Stimulated activated naive CD4-positive, alpha-beta T cell (primary cell): ENCODE measurements at places on chromosomes 12 and 14.

GRCh38 chr14:75570797-75571196 is 7.6 kb upstream of the FLVCR2 start:
- no peak for DNase-seq

GRCh38 chr12:117331691-117332090 is 29.7 kb downstream of the NOS1 start:
- DNase-seq, result no peak

- no peak for DNase-seq
Measured at GRCh38 chr12:46369474-46370379, 2.8 kb downstream of the SLC38A2 start.

GRCh38 chr12:125113789-125114188 is 48.6 kb downstream of the AACS start:
- DNase-seq, result no peak

DNA sequence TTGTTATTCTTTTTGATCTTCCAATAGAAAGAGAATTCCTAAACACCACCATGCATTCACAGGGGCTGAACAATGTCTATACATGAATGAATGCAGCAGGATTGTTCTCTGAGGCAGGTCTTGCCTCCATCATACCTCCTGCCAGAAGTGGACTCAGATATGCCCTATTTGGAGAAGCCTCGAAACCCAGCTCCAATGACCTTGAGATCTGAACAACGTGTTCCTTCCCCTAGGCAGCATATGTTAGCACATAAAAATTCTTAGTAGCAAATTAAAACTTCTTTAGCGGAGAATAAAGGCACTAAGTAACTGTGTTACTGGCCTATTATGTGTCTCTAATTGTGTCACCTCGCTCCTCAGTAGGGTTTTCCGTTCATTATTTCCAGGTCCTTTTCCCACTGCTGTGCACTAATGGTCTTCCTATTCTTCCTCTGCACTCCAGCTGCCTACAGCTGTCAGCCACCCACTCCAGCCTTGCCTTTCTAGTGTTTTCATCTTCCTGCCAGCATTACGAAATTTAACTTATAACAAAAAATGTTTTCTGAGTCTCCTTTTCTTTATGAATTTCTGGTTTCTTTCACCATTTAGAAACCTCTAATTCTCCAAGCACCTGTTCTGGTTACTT is 62.6 kb upstream of the IGF1 start:
- DNase-seq, result no peak

- no peak for DNase-seq
Measured at GRCh38 chr12:112419297-112420133, 768 bp downstream of the PTPN11 start.

DNA sequence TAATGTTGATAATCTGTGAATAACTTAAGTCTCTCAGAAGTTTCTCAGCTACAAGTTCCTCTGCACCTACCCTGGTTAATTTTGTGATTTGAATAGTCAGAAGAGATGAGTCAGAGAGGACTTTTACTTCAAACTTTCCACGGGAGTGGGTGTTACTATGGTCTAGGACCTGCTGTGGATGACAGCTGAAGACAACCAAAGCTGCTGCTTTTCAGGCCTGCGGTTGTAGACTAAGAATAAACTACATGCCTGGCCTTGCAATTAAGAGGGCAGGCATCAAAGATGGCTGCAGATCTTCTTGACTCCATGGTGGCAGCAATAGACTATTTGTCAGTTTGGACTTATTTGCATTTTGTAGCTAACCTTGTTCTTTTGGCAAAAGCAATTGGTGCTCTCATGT is 227.1 kb upstream of the KRR1 start:
- DNase-seq, result no peak

DNA sequence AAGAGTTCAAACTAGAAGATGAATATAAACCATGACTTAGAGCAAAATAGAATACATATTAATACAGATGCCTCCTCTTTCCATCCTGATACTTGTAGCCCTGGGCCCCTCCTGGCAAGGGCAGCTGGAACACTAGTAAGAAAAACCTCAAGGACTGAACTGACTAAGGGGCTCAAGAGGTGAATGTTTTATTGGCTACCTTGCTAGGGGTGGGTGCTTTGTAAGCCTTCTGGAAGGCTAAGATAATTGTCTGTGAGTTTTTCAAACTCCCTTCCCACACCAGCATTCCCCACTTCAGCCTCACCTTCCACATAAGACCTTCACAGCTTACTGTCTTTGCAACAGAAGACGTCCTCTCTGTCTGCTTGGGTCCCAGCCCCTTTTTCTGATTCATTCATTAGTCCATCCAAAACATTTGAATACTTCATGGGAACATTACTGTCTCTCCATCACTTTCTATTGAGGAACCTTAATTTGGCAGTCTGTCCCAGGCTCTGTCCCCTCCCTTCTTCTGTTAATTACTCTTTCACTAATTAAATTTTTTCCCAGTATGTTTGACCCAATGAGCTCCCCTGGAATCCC is 1.1 kb upstream of the MARCHF9 start:
- DNase-seq, result no peak

DNA sequence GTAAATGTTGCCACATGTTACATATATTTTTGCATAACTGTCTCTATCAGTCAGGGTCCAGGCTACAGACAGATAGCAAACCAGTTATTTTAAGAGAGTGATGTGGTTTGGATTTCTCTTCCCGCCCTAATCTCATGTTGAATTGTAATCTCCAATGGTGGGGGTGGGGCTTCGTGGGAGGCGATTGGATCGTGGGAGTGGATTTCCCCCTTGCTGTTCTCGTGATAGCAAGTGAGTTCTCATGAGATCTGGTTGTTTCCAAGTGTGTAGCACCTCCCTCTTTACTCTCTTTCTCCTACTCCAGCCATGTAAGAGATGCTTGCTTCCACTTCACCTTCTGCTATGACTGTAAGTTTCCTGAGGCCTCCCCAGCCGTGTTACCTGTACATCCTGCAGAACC is 704.2 kb upstream of the TBX3 start:
- DNase-seq, result no peak

DNA sequence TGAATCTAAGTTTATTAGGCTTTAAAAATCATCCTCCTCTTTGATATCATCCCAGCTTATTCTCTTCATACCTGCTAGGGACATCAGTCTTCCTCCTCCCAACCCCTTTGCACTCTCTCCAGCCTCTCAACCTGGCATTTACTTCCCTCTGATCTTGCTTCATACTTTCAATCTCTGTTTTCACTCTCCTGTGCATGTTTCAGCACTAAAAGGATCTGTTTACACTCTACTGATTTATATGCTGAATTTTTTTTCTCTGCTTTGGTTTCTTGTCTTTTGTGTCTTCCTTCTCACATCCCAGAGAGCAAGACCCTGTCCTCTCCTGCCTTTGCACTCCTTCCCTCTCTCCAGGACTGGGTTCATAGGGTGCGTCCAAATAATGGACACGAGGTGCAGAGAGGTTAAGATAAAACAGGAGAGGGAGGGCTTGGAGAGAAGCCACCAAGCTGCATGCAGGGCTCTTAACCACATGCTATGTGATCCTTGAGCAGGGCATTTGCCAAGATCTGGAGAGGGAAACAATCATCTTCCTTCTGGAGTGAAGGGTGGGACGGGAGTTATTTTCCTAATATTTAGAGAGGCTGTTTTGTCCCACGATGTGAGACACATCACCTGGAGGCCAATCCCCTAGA is 3.0 kb upstream of the CISTR start:
- no peak for DNase-seq

- no peak for DNase-seq
Measured at GRCh38 chr12:115044073-115044472, 360.1 kb upstream of the TBX3 start.

- DNase-seq, result no peak
Measured at GRCh38 chr14:77556946-77557345, 58.3 kb upstream of the ISM2 start.

DNA sequence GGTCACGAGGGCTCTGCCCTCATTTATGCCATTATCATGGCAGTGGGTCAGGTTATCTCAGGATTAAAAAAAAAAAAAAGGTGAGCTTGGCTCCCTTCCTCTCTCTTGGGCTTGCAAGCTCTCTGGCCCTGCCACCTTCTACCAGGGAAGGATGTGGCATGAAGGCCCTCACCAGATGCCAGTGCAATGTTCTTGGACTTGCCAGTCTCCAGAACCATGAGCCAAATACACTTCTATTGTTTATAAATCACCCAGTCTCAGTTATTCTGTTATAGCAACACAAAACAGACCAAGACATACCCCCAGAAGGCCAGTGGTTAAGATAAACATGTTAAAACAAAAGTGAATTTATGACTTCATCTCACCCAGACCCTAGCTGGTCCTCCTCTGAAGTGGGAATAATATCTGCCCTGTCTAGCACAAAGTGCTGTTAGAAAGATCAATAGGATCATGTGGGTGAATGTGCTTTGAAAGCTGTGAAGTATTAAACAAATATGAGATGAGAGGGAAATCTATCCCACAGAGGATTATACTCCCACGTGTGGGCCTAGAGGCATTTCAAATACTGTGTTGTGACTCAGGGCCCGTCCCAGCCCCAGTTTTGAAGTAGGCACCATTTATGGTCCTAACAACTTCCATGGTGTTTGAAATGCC is 88.6 kb downstream of the NINJ2 start:
- no peak for DNase-seq

DNA sequence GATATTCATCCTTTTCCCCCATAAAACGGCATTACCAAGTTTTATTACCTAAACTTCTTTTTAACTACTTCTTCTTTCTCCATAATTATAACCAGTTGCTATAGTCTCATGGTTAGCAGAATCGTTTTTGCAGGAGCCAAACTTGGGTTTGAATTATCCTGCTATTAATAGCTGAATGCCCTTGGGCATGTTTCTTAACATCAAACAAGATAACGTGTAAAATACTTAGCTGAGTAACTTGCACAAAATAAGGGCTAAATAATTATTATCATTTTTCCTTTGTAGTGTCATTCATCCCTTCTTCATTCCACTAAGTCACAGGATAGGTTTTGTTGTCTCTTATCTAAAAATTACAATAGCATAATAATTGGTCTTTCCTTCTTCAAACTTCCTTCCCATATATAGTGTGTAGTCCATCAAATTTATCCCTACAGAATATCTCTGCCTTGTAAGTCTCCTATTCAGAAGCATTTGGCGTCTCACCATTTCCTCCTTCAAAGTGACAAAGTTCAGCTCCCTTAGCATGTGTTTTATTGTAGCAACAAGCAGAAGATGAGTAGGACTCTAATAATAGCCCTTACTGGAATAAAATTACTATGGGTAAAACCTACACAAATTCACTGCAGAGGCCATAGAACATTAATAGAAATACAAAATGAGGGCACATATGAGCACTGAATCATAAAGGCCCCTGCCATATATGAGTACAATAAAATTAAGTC is 63.8 kb downstream of the FAR2 start:
- DNase-seq, result no peak

- no peak for DNase-seq
Measured at GRCh38 chr14:101072070-101072469, 168.5 kb upstream of the RTL1 start.

DNA sequence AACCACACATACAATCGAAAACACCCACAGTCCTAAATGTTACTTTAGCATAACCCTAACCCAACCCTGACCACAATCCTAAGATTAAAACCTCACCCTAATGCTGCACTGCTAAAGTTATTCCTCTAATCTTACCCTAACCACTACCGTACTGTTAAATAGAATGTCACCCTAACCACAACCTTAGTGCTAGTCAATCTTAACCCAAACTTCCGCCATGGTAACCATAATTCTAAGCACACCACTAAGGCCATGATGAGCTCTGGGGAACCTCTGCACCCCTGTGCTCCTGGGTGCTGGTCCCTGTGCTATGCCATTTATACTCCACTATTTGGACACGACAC is 38.0 kb downstream of the LTBP2 start:
- no peak for DNase-seq

DNA sequence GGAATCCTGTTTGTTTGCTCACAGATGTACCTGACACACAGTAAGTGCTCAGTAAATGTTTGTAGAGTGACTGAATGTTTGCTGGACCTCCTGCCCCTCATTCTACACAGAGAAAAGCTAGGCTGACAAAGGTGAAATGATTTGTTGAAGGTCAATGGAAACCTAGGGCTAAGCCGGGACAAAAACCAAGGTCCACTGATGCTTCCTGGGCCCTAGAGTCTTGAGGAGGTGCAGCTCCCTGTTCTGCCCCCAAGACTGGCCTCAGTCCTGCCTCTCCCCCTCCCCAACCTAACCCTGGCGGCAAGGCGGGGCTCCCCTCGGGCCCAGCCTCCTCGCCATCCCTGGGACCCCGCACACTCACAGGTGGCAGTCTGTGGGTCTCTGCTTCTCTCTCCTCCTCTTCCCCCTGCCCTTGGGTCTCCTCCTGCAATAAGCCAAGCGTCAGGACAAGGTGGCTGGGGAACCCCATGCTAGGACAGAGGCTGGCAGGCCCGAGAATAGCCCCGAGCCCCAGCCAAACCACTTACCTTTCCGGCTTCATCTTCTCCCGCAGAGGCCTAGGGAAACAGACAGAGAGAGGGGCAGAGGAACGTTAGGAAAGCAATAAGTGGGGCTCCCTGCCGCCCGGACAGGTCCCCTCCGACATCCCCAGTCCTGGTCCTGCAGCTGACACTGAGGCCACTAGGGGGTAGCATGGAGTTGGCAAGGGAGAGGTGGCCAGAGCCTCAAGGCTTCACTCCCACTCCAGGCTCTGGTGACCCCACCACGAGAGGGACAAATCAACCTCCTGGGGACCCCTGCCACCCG is 9.3 kb downstream of the PGF start:
- peak; percentile 65 for DNase-seq

DNA sequence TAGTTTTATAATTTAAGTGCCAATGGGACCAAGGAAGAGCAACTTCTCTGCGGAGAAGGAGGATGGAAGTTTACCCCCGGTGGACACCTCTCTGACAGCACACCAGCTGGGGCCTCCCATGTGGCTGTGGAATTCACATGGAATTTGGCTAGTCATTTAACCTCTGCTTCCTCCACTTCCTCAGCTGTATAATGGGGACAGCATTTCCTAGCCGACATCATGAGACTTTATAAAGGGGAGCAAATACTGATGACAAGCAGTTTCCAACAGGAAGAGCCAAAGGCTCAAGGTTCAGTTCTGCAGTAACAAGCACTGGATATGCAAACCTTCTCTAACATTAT is 7.5 kb downstream of the DUSP6 start:
- no peak for DNase-seq
